ENCODE measurements at places on chromosomes 2 and 18. TPM values are rescaled to one million over a fixed set of nuclear protein-coding genes. Genes with fewer than 3 reads are reported as not detected.
A peak's percentile ranks its signal among the peaks of the same experiment; 100 is the strongest.

LRP2 gene
- total RNA-seq, result 0.59 TPM

MC4R gene
- not detected for total RNA-seq

DNA sequence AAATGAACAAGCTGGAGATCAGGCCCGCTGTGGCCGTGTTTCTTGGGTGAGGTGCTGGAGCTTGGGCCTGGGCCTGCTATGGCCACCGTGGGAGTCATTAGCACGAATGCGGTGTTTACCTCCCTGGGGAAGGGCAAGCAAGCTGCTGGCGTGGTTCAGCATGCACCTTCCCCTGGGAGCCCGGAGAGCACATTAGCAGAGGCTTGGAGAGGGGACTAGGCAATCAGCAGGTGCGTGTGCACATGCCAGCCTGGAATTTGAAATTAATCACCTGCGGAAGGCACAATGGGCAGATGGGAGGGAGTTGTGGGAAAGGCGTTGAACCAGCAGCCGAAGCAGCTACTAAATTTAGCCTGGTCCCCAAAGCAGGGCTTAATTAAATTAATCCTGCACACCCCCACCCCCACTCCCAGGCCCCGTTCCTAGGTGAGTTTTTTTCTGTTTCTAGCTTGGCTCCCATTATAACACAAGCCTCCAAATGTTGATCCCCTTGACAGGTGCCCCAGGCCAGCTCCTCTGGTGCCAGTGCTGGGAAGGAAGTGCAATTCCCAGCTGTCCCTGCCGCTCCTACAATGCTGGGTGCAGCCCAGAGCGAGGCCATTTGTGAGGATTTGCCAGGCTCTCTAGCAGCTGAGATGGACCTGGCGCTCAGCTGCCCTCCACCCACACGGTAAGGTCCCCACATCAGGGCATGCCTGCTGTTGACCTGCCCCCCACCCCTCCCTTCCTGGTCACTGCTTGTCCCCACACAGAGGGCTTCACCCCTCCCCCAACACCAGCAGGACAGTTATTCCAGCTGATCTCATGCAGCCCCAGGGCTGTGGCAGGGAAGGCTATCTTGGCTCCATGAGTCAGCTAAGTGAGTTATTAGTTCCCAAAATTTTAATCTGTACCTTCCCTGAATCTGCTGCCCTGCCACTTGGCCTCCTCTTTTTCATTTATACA lies 115.0 kb downstream of the ZBTB7C start:
- no peak for DNase-seq

DNA sequence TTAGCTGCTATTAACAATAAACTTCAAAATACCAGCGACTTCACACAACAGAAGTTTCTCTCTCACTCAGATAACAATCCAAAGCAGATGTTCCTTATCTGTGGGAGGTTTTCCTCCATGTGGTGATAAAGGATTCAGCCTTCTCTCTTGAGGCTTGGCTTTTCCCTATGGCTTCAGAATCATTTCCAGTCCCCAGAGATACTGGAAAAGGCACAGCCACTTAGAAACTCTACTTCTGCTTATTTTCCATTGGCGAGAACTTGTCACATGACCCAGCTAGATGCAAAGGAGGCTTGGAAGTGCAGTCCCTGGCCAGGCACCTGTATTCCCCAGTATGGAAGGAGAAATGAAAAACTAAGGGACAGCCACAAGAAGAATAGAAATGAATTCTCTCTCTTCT lies 344.8 kb downstream of the MTX2 start:
- no peak for DNase-seq

GRCh38 chr18:65876310-65876709 lies 125.5 kb downstream of the CDH7 start:
- DNase-seq, result no peak

GRCh38 chr2:10900216-10901109 lies 11.3 kb upstream of the KCNF1 start:
- no peak for DNase-seq

GRCh38 chr2:163347982-163348856 lies 387.6 kb downstream of the FIGN start:
- DNase-seq, result peak; percentile 84

GRCh38 chr2:10237392-10238321 lies 65.0 kb upstream of the HPCAL1 start:
- peak; percentile 5 for DNase-seq

DNA sequence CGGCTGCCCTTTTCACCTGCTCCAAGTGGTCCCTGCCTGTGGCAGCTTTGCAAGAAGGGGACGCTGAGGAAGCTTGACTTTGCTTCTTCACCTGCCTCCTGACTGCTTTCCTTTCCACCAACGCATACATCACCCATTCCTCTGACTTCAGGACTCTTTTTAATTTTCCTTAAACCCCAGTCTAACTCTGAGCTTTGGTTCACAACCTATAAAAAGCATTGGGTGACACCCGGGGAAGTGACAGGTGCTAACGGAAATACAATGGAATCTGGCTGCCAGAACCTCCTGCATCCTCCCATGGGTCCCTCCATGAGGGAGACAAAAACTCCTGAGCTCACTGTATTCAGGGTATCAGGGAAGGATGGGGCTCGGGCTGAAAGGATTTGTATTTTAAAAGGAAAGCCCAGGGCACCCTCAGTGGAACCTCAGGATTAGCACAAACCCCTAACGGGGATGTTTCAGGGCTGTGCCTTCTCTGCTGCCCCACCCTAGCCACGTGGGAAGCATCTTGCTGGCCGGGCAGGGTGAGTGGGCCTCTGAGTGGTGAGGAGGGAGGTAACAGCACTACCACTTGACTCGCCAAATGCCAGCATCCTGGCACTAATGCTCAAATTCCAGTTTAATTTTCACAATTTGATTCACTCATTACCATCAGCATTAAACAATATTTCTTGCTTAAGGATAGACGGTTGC lies 284.8 kb downstream of the CELF4 start:
- DNase-seq, result no peak

DNA sequence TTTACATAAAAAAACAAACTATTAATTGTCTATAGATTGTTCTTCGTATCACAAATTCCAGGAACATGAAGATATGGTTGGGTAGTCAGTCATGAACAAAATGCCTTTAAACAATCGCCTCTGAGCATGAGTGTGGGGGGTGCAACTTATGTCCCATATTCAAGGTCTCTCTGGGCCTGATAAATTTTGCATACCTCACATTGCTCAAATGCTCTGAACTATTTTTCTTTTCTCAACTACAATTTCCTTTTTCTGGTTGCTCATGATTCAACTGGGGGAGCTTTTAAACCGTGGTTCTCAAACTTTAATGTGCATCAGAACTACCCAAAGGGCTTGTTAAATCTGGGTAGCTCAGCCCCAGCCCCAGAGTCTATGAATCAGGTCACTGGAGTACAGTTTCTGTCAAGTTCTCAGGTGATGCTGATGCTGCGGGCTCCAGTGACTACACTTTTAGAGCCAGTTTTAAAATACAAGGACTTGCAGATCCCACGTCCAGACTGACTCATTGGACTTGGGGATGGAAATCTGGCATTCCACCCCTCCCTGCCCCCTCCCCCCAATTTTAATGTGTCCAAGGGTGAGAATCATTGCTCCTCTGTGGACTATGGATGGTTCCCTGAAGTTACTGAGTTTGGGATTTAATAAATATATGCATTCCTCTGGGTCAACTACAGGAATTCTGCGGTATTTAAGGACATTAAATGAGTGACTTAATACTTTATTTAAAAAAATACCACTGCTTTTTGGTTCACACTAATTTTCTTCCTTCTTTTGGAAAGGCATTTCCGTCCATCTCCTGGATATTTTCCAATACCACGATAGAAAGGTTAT lies 1.5 kb upstream of the GPD2 start:
- DNase-seq, result no peak
